ENCODE measurements at places on chromosomes 6 and 20.

DNA sequence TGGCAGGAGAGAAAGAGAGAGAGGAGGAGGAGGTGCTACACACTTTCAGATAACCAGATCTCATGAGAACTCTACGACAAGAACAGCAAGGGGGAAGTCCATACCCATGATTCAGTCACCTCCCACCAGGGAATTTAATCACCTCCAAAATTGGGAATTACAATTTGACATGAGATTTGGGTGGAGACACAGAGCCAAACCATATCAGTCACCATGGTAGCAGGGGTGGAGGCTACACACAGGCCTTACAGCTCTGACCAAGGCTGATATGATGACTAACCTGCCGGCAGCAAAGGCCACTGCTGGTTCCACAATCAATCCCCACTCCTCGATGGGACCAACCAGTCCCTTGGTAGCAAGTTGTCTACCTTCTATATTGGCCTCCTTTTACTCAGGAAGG, 13.6 kb upstream of the RBM24 start:
- no peak for DNase-seq

DNA sequence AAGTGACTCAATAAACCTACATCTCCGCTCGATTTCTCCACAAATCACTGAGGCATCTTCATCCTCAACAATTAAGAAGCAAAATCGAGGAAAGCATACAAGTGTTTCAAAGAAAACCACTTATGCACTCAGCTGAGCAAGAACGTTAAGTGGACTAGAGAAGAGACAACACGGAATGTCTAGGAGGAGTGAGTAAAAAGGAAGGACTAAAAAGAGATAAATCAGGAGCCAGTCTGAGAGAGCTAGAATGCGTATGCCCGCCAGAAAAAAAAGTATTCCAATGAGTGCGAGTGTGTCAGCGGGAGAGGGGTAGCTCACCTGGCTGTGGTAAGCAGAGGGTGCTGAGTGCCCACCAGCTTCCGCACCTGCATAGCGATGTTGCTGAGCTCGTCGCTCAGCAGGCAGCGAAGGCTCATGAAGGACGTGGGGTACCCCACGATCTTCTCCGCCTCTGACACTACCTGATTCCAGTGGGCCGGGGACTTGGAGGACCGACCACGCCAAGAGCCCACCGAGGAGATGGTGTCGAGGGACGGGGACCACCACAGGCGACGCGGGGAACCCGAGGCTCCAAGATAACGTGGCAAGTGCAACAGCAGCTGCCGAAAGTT, 587 bp downstream of the PDSS2 start:
- no peak for DNase-seq

GRCh38 chr20:22474224-22474623, 110.1 kb downstream of the FOXA2 start:
- no peak for DNase-seq

DNA sequence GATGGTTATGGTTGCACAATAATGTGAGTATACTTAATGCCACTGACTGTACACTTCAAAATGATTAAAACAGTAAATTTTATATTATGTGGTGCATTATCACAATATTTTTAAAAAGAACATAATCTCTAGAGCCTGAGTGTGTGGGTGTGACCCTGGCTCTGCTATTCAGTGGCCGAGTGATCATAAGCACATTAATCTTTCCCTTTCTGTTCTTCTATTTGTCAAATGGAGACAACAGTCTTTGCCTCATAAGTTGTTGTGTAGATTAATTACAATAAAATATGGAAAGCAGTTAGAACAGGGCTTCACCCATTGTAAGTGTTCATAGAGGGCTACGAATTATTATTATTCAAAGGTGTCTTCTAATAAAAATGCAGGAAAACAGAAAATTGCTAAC, 548.6 kb downstream of the HTR1B start:
- no peak for DNase-seq

- peak; percentile 80 for DNase-seq
Measured at GRCh38 chr6:26286168-26286877, 78.7 kb upstream of the BTN3A2 start.

DNA sequence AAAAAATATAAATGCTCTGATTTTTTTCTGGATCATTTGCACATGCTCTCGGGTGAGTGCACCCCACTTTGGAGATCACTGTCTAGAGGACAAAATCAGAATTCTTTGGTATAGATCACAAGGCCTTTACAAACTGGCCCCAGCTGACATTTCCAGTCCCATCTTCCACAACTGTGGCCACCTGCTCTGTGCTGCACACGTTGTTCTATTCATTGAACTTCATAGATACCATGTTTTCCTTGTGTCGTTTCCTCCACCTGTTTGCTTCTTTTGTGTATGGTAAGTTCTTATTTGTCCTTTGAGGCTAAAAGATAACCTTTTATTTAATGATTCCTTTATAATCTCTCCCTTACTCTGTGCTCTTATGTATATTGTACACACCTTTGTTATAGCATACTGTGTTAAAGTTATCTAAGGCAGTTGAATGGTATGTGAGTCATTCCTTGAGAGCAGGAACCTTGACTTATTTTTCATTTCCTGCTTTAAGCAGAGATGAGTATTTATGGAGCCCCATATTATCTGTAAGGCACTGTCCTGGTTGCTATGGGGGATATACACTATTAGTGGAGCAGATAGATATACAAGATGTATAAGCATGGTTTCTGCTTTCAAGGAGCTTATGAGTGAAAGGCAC, 12.0 kb upstream of the SLC17A5 start:
- DNase-seq, result no peak

DNA sequence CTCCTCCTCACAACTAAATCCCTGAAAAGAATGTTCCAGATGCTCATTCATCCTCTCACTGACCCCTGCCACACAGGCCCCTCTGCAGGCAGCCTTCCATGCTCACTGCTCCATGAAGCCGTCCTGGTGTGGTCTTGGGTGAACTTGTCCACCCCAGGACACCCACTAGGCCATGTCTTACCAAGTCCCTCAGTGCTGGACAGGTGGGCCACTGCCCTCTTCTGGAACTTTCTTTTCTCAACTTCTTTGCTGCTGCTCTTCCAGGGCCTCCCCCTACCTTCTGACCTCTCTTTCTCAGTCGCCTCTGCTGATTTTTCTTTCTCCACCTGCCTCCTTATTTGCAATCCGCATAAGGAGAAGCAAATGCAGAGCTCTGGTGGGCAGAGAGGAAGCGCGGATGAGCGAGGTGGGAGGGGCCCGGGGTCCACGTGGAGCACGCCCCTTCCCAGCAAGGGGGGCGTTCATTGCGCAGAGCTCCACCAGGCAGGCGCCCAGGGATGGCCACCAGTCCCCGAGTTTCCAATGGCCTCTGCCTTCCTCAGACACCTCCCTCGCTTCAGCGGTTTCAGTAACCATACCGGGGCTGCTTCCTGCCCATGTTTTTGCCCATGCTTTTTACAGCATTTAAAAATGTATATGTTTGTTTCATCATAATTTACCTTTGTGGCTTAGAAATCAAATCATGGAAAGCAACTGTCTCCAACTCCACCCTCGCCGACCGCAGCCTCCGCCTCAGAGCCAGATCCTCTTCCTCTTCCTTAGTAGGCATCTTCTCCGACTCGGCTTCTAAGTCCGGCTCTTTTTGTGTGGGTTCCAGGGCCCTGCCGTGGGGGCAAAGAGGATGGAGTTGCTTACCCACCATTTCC, 129.6 kb downstream of the ZDHHC14 start:
- DNase-seq, result no peak

DNA sequence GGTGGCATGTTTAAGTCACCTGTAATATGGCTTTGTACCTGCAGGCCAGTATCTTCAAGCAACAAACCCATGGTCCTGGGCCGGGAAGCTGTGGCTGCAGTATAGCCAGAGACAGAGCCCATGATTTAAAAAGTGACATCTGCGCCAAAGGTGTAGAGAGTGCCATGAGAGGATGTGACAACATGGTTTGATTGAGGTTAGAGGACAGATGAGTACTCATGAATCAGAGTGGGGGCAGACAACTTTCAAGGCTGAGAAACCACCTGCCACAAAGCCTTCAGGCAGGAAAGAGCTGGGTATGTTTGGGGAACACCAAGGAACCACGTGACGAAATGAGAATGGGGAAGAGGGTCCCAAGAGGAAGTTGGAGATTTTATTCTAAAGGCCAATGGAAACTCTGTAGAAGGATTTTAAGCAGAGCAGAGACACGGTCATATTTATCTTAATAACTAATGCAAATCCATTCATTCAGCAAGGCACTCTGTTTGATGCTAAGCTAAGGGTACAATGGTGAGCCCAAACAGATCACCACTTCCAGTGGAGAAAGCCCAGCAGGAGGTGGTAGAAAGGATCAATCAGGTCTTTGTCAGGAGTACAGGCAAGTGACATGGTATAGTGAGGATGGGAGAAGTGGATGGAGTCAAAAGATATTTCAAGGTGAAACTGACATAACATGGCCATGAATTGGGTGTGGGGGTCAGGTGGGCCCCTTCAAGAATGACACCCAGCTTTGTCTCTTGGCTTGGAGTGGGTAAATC, 3.4 kb upstream of the MICAL1 start:
- DNase-seq, result peak; percentile 53

GRCh38 chr6:75546381-75546780, 52.8 kb upstream of the FILIP1 start:
- peak; percentile 13 for DNase-seq

- no peak for DNase-seq
Measured at GRCh38 chr6:105499931-105500330, 97.0 kb upstream of the PREP start.

DNA sequence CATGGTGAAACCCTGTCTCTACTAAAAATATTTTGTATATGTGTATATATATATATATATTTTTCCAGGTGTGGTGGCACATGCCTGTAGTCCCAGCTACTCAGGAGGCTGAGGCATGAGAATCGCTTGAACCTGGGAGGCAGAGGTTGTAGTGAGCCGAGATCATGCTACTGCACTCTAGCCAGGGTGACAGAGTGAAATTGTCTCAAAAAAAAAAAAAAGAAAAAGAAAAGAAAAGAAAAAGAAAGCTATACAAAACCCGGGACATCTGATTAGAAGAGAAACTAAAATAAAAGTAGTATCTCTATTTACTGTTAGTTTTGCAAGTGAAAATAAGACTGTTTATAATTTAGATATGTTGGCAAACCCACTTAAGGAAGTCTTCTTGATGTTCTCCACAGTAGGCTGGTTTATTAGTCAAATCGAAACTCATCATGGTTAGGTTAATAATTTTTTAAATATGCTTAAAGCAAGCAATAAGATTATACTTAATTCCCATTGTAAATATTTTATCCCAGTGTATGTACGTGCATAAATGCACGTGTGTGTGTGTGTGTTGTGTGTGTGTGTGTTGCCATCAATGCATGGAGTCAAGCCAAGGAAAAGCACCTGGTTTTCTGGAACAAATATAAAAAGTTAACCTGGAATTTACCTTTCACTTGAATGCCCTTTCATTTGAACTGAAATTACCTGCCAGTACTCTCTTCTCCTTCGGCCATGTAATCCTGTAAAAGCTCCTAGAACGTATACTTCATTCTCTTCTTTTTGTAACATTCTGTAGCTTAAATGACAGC, 7.1 kb downstream of the VNN2 start:
- DNase-seq, result no peak

DNA sequence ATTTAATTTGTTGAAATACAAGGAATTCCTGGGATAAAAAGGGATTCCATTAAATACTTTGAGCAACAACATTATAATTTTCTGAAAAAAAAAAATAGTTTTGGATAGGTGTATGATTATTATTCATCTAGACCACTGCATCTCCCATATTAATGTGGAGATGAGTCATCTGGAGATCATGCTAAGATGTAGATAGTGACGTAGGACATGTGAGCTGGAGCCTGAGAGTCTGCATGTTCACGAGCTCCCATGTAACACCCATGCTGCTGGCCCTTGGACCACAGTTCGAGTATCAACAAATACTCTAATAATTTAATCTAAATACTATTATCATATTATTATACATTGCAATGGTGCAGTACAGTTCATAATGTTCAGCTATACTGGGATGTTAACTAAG, 91.6 kb downstream of the EPM2A start:
- no peak for DNase-seq

GRCh38 chr20:44683263-44684046, 31.7 kb upstream of the CCN5 start:
- peak; percentile 79 for DNase-seq

- no peak for DNase-seq
Measured at GRCh38 chr6:134119486-134119885, 67.1 kb upstream of the SLC2A12 start.

GRCh38 chr20:955111-955510, 39.0 kb upstream of the ANGPT4 start:
- DNase-seq, result no peak

- no peak for DNase-seq
Measured at GRCh38 chr20:44431502-44432234, 44.0 kb upstream of the TTPAL start.

DNA sequence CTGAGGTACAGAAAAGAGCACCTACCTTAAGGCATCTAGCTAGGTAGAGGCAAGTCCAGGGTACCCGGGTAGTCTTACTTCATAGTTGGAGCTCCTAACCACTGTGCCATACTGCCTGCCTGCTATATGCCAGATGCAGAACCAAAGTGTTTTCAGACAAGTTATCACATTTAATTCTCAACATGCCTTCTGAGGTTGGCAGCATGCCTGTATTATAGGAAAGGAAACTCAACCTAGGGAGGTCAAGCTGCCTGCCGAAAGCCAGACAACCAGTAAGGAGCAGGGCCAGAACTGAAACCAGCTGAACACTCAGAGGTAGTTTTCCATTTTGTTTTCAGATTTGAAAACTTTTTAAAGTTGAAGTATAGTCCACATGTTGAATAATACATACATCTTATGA, 5.4 kb downstream of the CTNNBL1 start:
- DNase-seq, result no peak

- no peak for DNase-seq
Measured at GRCh38 chr6:150323205-150323604, 45.6 kb upstream of the IYD start.

- DNase-seq, result no peak
Measured at GRCh38 chr20:42484335-42484734, 705.4 kb downstream of the PTPRT start.

DNA sequence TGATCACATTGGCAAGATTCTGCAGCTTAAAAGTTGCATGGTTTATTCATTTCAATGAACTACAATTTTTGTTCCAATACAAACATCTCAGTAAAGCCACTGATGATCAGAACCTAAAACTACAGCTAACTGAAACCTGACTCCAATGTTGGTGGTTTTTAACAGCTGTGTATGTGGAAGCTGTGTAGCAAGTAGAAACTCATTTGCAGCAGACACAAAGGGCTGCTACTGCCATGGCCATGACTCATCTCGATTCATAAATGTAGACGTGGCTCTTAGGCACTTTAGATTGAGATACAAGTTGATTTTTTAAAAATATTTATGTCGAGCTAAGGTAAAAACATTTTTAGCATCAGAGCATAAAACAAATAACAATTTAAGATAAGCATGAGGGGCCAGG, 19.5 kb upstream of the MAP3K4 start:
- no peak for DNase-seq
